ENCODE measurements at places on chromosomes 1 and 21. TPM values are rescaled to one million over a fixed set of nuclear protein-coding genes. Genes with fewer than 3 reads are reported as not detected.
A peak's percentile ranks its signal among the peaks of the same experiment; 100 is the strongest.

DNA sequence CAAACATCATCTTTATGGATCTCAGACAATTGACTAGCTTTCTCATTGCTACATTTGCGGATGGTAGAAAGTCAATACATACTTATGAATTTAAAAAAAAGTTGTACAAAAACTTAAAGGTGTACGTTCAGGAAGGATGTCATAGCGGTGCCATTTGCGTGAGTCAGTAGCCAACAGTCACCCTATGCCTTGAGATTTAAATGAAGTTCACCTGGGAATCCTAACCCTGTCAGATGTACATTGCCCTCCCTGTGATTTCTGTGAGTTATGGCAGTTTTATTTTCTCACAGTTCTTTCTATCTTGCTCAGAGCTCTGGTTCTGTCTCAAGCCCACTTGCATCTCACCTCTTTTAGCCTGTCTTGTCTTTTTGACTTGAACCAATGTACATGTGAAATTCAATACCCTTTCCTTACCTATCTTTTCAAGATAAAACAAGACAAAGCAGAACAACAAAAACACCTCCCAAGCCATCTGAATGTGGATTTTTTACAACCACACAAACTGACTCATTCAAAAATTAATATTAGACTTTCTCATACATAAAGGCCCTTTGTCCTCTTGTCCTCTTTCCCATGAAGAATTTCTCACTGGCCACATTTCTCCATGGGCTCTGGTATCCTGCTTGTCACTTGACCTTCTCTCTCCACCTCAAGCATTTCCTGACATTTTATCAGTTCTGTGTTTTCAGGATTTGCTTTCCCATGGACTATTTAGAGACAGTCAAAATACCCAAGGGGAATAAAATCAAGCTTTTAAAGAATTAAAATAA, 25.3 kb upstream of the ZNF697 start:
- DNase-seq, result peak; percentile 10

DNA sequence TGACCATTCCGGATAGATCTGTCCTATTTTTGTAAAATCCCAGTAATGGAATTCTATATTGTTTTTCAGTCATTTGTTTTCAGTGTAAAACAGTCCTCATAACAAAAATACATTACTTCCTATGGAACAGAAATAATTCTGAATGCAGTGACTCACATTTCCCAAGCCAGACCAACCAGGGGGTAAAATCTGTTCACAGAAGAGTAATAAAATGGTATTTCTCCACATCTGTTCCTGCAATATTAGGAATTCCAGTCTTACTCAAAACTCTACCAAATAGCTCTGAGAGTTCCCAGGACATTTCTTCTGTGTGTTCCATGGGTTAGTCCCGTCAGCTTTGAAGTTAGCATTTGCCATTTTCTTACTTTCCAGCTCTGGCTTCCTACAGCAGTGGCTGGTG, 2.6 kb upstream of the DDR2 start:
- DNase-seq, result peak; percentile 81

OVAAL gene
- total RNA-seq, result not detected

GRCh38 chr1:198678301-198678836, 39.5 kb downstream of the PTPRC start:
- DNase-seq, result no peak

- no peak for DNase-seq
Observed at GRCh38 chr1:22636927-22637326, 499 bp downstream of the C1QA start.
